ENCODE measurements at places on chromosomes 1 and 21.

GRCh38 chr1:145886390-145886789, 724 bp upstream of the ANKRD35 start:
- DNase-seq, result no peak

DNA sequence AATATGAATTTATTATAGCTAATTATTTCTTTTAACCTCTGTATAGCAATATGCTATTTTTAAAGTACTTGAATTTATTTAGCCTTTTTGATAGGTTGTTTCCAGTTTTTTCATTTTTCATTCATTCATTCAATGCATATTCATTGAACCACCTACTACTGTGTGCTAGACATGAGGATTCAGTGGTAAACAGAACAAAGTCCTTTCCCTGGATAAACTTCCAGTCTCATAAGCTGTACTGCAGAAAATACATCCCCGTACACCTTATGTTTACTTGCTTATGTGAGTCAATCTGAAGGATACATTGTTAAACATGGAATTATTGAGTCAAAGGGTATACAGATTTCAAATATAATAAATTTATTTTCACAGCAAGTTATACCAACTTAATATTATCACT, 21.9 kb downstream of the AGL start:
- no peak for DNase-seq

DNA sequence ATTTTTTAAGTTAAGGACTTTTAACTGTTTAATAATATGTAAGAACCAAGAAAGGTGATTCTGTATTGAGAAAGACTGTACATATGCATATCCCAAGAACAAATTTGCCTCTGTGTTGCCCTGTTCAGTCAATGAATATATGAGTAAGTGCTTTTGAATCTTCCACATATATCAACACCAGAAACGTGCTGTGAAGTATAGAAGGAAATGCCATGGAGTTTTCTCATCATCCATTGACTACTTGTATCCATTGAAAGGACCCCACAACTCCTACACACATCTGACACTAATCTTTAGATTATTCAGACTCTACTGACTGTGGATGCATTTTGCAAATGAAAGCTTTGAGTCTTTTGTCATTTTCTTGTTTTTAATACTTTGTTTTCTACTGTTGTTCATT, 366.9 kb downstream of the S1PR1 start:
- DNase-seq, result no peak

- DNase-seq, result no peak
These were observed 49.3 kb upstream of the TARBP1 start for GRCh38 chr1:234528074-234528865.

DNA sequence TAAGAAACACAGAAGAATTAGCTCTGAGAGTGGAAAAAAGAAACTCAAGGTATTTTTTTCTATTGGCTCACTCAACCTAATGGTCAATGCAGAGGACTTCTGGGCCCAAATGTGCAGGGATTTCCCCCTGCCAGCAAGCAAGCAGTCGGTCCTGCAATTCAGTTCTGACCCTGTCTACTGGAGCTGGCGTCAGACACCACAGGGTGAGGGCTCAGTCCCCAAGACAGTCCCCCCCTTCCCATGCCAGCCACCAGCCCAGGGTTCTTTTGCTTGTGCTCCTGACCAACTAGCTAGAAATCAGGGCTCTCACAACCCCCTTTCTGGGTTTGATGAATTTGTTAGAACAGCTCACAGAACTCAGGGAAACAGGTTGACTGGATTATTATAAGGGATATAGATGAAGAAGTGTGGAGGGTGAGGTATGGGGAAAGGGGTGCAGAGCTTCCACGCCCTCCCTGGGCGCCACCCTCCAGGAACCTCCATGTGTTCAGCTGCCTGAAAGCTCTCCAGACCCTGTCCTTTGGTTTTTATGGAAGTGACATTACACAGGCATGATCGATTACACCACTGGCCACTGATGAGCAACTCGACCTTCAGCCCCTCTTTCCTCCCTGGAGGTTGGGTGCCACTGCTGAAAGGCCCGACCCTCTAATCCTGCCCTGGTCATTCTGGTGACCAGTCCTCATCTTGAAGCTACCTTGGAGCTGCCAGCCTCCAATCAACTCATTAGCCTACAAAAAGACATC, 22.5 kb upstream of the PWP2 start:
- DNase-seq, result no peak

DNA sequence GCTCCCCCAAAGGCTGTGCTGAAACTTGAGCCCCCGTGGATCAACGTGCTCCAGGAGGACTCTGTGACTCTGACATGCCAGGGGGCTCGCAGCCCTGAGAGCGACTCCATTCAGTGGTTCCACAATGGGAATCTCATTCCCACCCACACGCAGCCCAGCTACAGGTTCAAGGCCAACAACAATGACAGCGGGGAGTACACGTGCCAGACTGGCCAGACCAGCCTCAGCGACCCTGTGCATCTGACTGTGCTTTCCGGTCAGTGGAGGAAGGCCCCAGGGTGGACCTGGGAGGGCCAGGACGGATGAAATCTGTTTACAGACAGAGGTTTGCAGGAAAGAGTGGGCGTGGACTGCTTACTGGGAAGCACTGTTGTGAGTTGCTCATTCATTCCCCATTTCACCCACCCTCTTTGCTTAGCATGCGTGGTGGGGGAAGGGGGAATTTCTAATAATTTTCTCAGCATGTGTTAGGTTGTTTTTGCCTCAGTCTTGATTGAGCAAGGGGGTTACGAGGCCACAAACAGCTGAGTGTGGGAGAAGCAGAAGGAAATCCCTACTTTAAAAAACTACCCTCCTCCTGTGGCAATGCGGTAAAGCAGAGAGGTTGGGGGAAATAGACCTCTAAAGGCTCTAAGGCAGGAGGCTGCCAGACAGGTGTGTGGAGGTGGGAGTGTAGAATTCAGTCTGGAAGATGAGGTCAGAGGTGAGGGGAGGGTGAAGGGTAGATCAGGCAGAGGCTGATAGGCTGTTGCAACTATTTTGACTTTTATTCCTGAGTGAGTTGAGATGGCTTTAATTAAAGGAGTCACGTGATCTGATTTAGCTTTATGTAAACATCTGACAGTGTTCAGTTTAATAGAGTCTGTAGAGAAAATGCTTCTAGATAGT, 1.3 kb downstream of the FCGR2A start:
- DNase-seq, result peak; percentile 42

DNA sequence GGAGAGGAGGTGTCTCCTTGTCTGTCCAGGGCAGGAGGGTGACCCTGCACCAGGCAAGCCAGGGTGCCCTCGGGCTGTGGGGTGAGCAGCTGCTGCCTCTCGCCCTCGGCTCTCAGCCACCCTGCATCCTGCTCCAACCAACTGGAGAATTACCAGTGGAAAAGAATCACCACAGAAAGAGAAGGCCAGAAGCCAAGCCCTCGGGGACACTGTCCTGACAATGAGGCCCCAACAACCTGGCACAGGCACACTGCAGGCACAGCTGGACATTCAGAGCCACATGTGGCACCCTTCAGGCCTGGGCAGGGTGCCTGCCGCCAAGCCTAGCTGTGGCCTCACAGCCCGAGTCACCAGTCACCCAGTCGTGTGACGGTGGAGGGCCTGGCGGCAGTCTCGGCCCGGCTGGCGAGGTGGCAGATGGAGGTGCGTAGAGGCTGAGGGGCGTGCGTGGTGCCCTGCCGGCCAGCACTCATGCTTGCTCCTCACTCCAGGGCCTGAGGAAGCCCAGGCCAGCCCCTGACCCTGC, 12.0 kb downstream of the MEGF6 start:
- DNase-seq, result no peak

DNA sequence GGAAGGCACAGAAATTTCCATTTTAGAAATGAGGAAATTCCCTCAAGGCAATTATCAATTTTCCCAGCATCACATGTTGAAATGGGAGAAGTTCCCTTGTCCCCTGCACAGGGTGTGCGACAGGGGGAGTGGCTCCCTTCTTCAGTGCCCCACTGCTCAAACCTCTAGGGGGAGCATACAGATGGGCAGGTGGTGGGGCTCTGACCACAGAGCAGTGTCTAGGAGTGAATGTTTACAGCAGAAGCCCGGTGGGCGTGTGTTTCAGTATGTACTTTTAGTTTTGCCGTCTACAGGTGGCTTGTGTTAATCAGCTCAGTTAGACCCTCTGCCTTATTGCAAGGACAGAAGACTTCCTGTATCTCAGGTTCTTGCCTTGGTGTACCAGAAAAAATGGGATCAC, 493.7 kb upstream of the PLXNA2 start:
- no peak for DNase-seq

GRCh38 chr1:102191723-102192122, 195.0 kb upstream of the OLFM3 start:
- DNase-seq, result peak; percentile 63

GRCh38 chr1:16054598-16055540, 11.3 kb downstream of the CLCNKB start:
- DNase-seq, result no peak

DNA sequence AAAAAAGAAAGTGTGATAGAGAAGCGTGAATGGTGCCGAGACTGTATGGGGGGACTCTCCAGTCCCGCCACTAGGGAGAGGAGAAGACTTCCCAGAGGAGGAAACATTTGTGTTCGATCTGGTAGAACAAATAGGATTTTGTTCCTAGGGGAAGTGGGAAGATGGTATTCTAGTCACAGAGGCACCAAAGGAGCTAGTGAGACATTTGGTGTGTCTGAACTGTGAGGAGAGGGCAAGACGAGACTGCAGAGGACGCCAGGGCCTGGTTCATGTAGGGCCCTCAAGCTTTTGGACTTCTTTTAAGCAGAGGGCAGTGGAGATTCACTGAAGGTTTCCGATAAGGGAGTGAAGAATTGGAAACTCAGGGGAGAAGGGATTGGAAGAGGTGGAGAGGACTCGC, 2.9 kb downstream of the BTBD19 start:
- DNase-seq, result no peak

GRCh38 chr1:169804941-169805340, 10.2 kb upstream of the METTL18 start:
- DNase-seq, result no peak

DNA sequence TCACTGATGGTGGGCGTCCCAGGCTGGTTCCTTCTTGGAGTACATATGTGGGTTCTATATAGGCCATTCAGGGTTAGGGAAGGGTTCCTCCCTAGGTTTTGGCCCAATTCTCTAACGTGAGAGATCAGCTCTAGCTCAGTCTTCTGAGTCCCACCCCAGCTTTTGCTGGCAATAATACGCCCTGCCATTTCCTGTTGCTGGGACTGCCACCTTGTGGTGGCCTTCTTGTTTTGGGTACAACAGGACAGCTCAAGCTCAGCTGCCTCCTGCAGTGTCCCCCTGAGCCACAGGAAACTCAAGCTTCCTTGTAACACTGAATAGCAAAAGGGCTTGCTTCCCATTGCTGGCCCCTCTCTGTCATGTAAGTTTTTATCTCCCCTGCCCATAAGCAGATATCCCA, 77.8 kb downstream of the BACH1 start:
- DNase-seq, result peak; percentile 5

DNA sequence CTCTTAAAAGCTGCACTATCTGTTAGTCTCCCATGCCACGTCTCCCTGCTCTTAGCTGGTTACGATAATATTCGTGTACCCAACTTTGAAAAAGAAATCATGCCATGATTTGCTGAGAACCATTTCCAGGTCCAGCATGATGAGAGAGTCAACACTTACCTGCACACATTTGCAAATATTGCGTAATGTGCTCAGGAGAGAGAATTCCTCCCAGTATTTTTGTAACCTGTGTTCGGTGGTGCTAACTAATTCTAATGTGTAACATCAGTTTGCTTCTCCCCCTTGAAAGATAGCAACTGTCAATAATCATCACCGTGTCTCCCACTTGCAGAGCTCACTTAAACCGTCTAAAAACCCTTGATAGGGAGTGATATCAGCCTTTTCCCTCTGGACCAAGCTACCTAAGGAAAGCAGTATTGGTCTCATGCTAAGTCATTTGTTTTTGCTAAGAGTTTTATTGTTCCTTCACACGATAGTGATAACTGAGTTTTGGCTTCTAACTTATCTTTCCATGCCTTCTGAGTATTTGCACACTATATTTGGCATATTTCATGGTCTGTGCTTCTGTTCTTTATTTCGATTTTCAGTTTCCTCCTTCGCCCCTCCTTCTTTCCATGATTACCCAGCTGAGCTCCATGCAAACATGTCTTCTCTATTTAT, 61.1 kb upstream of the IRF2BP2 start:
- no peak for DNase-seq

DNA sequence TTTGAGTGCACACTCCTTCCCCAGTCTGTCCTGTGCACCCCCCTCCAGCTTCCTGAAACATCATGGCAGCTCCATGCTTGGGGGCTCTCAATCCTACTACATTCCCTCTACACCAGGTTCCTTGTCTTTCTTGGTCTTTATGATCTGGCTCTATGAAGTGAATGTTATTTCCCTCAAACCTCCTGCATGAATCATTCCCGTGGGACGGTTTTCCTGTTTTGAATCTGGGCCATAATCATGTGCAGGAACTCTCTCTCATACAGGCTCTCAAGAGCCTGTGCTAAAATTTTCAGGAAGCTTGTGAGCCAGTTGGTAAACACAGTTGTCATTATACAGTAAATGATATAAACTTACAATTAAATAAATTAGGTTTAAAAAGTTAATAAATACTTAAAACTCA, 89.8 kb upstream of the KCNE2 start:
- DNase-seq, result no peak

DNA sequence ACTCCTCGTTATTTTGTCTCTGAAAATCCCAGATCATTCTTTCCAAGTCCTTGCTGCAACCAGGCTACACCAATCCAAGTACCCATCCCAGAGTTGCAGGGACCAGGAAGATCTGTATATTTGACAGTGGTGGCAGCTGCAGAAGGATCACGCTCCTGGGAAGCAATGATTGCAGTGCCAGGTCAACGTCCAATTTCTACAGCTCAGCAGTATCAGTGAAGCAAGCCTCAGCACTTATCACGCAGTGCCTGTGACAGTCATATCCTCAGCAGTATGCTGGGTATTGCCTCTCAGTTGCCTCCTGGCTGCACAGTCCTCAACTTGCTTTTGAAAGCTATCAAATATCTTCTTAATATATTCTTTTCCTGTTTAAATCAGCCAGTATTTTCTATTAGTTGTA, 66.7 kb downstream of the BARHL2 start:
- no peak for DNase-seq

GRCh38 chr1:71583756-71584155, 502.9 kb upstream of the ZRANB2 start:
- no peak for DNase-seq

GRCh38 chr1:89555550-89555949, 30.9 kb downstream of the LRRC8B start:
- DNase-seq, result no peak

DNA sequence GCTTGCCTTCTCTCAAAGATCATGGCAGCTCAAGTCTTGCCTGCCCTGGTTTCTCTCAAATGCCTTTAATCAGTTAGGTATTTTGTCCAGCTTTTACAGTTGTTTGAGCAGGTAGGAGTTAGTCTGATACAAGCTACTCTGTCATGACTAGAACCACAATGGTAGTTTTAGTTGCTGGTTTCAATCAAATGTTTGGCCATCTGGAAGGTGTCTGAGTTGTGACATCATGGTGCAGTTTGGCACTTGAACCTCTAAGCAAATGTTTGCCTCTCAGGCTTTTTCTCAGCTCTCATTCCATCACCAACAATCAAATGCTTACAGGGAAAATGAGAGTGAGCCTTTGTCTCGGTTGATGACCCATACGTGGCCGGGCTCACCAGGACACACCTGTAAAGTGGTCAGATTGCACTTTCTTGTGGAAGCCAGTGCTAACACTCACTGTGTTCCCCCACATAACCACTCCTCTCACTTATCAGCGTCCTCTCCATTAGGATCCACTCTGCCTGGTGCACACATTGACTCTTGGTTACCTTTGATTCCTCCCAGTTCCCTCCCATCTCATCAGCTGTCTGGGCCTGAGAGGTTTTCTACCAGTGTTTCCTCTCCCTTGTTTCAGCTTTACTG, 67.5 kb downstream of the CCDC185 start:
- no peak for DNase-seq

- DNase-seq, result no peak
These were observed 266.3 kb downstream of the RHOU start for GRCh38 chr1:229001467-229002011.
